ENCODE measurements at places on chromosomes 5 and 9.

DNA sequence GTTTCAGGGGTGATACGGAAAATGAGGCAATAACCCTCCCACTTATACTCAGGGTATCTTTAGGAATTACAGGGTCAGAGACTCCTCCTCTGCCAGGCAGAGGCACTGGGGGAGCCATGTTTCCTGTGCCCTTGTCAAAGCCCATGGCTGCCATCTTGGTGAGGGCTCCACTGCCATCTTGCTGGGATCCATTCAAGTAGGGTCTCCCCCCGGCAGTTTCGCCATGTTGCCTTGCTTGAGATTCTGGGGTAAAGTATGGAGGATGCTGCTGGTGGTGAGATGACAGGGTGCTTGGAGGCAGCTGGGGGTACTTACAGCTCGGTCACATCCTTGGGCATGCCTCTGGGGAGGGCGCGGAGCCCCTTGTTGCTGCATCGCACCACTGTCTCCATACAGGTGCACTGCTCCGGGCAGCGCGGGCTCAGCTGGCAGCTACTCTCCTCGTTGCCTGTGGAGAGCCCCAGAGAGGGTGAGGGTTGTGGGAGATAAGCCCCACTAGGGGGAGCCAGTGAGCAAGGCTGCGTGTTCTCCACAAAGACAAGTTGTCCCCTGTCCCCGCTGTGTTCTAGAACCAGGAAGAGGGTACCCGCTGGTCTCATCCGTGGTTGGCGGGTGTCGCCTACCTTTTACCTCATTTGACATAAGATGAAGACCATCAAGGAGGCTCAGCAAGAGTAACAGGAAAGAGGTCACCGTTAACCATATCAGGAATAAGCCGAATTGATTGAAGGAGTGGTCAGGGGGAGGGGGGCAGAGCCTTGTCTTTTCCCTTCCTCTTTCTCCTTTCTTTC is 169.0 kb upstream of the PANK3 start:
- peak; percentile 57 for DNase-seq

- no peak for DNase-seq
Observed at GRCh38 chr5:72999916-73000315, 44.1 kb downstream of the FCHO2 start.

DNA sequence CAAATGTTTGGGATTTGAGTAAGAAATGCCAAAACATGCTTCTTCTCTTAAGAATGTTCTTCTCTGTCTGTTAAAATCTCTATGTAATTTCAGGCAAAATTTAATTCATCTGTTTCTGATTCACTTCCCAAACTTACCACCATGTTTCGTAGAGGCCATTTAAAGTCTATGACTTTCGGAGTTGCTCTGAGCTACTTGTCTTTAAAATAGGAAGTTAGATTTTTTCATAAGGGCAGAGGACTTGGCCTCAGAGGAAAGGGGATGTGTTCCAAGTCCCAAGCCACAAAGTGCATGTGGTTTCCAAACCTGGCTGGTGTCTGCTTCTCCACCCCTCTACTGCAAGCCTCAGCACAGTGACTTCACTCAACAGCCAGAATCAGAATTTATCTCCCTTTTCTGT is 111.3 kb upstream of the ADRA1B start:
- DNase-seq = no peak

GRCh38 chr9:76725011-76725546 is 39.2 kb upstream of the PCA3 start:
- no peak for DNase-seq

DNA sequence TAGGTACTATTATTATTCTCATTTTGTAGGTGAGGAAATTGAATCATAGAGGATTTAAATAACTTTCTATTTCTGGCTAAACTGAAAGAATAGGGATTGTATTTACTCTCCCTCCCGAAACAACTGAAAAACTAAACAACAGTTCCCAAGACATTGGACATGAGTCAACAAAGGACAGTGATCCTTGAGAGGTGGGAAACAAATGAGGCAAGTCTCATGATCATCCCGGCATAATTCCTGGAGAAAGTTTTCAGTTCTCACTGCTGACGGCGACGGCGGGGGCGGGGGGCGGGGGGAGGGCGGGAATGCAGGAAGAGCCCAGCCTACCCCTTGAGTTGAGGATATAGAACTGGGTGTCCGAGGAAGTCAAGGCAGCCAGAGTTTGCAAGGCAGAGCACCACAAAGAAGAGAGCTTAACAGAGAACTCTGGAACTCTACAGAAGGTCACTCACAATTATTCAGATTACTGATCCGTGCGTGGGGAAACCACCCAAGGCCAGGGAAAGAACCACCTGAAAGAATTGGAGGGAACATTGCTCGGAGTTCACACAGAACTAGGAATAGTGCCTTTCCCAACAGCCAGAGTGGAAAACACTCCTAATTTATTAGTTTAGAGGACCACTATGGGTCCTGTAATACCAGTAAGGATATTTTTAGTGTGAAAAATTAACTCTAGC is 27.4 kb upstream of the WHRN start:
- no peak for DNase-seq

Data from stimulated activated CD4-positive, alpha-beta T cell treated with anti-CD3 and anti-CD28 coated beads, TNF-alpha, amount 100 ng/mL, for 24 hours (primary cell).